Mucosa of gallbladder (tissue), 1 donor: ENCODE measurements at places on chromosomes 1 and 21. TPM values are rescaled to one million over a fixed set of nuclear protein-coding genes. Genes with fewer than 3 reads are reported as not detected.
A peak's percentile ranks its signal among the peaks of the same experiment; 100 is the strongest.

- no peak for DNase-seq
Observed at GRCh38 chr1:174682419-174683008, 234.8 kb downstream of the GPR52 start.

GRCh38 chr21:39313042-39313570, 326 bp downstream of the BRWD1 start:
- DNase-seq, result no peak

The G0S2 gene
- 4.6 TPM for total RNA-seq

- DNase-seq, result no peak
Observed at GRCh38 chr1:218735436-218736032, 390.4 kb downstream of the TGFB2 start.

- DNase-seq, result no peak
Observed at GRCh38 chr1:155026588-155026987, 7.0 kb downstream of the DCST2 start.

GRCh38 chr1:17559615-17560419, 20.3 kb downstream of the ARHGEF10L start:
- peak; percentile 76 for DNase-seq

DNA sequence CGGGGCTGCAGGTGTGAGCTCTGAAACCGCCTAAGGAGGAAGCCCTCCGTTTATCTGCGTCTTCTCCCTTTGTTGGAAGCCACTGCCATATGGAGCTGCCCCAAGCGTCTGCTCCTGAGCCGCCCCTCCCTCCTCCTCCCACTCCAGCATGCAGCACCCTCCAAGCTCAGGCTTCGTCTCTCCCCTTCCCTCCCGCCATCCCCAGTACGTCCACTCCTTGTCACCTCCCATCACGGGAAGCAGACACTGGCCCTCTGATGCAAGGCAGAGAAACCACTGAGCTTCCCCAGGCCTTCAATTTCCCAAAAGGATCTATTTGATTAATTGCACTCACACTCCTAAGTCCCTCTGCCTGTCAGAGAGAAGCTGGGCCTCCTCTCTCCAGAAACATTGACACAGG, 52.5 kb downstream of the NFASC start:
- no peak for DNase-seq

The ADAMTS5 gene
- total RNA-seq, result 4.1 TPM

DNA sequence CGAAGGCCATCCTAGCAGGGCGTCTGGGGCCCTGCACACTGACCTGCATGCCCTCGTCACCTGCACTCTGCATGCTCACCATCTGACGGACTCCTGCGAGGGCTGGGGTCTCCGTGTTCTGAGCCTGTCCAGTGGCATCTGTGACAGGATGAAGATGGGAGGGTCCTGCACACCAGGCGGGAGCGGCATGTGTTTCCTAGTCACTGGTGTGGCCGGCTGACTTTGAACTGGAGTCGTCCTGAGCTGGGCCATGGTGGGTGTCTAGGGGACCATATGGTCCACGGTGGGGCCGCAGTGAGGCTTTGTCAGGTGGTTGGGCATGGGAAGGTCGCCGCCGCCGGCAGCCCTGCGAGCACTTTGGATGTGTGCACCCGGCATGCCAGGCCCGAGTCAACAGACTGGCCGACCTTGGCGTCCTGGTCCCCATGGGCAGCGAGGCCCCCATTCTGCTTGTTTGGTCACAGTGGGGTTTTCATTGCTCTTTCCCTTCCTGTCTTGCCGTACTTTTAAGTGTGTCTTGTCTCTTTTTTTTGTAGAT, 16.7 kb upstream of the DIP2A start:
- no peak for DNase-seq

The BGLAP gene
- total RNA-seq, result 3.0 TPM

- peak; percentile 31 for DNase-seq
Observed at GRCh38 chr1:18955441-18956192, 859 bp downstream of the IFFO2 start.

DNA sequence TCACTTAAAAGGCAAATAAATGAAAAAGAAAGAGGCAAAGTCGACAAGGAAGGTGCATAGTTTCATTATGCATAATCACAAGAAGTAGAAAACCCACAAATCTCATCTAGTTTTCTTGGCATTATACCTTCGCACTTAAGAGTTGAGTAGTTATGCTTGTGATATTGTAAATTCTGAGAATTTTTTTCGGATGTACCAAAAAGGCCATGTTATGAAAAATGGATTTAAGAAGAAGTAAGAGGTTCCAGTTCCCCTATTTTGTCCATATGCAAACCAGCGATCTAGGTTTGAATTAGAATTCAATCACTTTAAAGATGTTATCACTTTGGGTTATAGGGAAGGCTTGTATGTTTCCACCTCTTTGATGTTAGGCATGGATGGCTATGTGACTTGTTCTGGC, 7.9 kb upstream of the ERICH3 start:
- DNase-seq, result no peak

The FMOD gene
- total RNA-seq, result 272 TPM

DNA sequence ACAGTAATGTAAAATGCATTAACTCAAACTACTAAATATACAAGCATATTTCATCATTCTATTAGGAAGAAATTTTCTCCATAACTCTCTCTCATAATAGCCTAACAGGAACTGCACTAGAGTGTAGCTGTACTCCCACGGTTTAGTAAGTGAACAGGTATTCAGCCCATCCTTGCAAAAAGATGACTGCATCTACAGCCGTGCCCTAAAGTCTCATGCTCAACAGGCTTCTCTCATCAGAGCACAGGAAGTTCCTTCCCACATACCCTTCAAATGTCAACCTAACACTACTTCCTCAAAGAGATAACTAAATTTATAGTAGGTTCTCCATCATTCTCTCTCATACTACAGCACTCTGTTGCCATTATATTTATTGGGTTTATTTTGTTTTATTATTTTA, 251.6 kb downstream of the AKT3 start:
- no peak for DNase-seq

DNA sequence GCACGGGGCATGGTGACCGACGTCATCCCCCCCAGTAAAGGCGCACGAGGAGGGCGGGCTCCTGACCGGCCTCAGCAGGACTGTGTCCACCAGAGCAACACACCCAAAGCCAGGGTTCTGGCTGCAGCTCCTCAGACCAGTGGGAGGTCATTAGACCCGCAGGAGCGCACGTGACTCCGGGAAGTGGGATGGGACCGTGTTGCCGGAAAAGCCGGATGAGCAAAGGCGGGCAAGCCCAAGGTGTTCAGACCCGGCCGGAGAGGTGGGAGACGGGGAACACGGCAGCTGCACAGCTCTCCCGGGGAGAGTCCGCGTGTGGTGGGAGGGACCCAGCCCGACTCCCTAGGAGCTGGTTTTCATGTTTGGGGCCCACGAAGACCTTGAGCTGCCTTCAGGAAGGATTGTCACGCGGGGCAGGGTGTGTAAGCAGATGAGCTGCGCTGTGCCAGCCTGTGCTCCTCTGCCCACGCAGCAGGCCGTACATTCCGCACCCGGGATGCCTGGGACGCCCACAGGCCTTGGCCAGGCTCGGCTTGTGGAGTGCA, 20.6 kb upstream of the TRAPPC10 start:
- DNase-seq, result no peak

DNA sequence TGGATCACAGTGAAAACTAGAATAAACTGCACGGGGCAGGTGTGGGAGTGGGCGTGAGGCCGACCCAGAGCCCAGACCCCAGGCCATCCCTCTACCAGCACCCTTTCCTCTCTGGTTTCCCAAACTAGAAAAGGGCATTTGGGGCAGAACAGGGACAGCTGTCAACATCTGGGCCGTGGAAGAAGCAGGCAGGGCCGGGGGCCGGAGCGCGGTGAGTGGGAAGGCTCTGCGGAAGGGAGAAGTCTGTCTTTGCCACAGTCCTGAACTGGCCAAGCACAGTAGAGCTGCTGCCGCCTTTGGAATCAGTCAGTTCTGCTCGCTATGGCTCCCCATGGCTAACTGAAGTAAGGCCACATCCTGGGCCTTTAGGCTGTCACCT, 6.6 kb downstream of the CCDC24 start:
- no peak for DNase-seq

The PTPRF gene
- 478 TPM for total RNA-seq

DNA sequence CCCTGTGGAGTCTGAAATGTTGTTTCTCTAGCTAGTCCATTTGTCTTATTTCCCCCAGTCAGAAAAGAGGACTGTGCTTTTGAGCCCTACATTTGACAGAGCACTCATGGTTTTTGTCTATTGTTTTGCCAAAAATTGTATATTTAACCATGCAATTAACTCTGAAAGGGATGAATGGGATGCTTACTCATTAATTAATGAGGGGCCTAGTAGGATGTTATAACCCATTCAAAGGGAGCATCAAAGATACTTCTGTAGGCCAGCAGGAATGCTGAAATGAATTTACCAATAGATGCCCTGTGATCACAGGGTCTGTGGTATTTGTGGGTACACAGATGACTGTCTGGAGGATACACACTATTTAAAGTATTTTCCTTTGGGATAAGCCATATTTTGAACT, 147.7 kb downstream of the FCRL5 start:
- no peak for DNase-seq
